ENCODE measurements at places on chromosomes 7 and 10.

DNA sequence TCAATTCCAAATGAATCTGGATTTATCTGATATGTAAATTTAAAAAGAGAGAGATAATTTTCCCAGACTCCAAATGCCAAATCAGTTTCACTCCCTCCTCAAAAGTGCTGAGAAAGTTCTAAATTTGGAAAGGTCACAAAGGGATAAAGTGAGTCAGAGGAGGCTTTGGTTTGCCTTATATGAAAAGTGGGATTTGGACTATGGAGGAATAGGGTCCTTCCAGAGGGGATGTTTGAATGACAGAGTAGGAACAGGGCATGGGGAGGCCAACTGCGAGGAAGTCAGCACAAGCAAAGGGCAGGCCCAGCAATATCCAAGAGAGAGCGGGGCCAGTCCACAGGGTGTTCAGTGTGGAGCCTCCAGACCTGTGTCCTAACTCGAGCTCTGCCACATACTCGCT, 9.8 kb upstream of the FAS start:
- no peak for DNase-seq

- no peak for DNase-seq
Measured at GRCh38 chr7:151383638-151384351, 26.0 kb downstream of the WDR86 start.

GRCh38 chr10:74967911-74968666, 141.7 kb downstream of the KAT6B start:
- no peak for DNase-seq

GRCh38 chr10:23070913-23071218, 24.5 kb upstream of the MSRB2 start:
- DNase-seq = no peak

DNA sequence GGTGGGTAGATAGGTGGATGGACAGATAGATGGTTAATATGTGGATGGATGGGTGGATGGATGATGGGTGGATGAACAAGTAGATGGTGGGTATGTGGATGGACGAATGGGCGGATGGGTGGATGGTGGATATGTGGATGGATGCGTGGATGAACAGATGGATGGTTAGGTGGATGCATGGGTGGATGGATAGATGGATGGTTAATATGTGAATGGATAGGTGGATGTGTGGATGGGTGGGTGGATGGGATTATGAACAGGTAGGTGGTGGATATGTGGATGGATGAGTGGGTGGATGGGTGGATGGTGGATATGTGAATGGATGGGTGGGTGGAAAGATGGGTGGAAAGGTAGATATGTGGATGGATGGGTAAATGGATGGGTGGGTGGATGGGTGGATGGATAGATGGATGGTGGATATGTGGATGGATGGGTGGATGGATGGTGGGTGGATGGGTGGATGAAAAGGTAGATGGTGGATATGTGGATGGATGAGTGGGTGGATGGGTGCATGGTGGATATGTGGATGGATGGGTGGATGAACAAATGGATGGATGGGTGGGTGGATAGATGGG, 14.8 kb downstream of the KNDC1 start:
- no peak for DNase-seq

- DNase-seq = peak; percentile 62
Measured at GRCh38 chr7:78018641-78019446, 220.3 kb downstream of the PHTF2 start.

GRCh38 chr10:71309919-71310318, 9.1 kb upstream of the SLC29A3 start:
- DNase-seq = no peak
